Activated CD8-positive, alpha-beta T cell treated with anti-CD3 and anti-CD28 coated beads, Interleukin-2, amount 10 ng/mL, durations not matched to agents 7 days and 5 days (primary cell): ENCODE measurements at places on chromosomes 1 and 21. TPM values are rescaled to one million over a fixed set of nuclear protein-coding genes. Genes with fewer than 3 reads are reported as not detected.

The GJA8 gene
- total RNA-seq: not detected

The LAMC1 gene
- total RNA-seq: not detected

GRCh38 chr21:33893917-33894316 lies 21.7 kb downstream of the ATP5PO start:
- DNase-seq: no peak

GRCh38 chr1:92030656-92031107 lies 897 bp downstream of the EPHX4 start:
- no peak for DNase-seq

The SLC35F3 gene
- 35.7 TPM for total RNA-seq

DNA sequence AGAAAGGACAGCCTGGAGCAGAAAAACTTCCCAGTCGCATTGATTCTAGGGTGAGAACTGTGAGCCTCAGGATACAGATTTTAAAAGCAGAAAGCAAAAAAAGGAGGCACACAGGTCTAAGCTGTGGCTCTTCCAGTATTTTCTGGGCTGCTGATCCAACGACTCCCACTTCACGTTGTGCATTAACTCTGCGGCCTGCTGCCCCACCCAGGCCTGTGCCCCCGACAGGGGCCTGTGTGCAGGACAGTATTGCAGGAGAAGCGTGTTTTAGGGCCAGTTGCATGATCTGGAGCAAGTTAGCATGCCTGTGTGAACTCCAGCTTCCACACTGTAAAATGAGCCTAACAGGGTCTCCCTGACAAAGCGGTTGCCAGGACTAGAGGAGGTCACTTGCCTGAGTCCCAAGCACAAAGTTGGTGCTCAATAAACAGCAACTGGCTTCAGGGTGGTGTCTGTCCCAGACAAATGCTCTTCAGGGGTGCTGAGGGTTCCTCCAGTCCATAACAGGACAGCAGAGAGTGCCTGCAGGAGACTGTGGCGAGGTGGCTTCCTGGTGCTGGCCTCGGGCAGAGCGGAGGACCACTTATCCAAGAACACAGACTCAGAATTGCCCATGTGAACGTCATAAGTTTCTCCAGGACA lies 66.8 kb upstream of the RAB4A start:
- DNase-seq: no peak

The PLA2G2C gene
- total RNA-seq: not detected

DNA sequence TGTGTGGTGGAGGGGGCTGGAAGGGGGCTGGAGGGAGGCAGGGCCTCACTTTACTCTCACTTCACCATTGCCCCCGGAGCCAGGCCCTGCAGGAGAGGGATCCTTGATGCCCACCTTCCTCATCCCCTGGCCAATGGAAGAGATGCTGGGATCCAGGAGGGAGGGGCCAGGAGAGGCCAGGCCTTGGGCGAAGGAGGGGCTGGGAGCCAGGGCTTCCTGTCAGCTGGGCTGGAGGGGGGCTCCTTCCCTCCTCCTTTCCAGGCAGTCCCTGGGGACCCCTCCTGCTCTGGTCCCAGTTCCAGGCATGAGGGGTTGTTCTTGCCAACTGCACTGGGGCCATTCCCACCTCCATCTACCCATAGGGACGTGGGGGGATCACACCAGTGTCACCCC lies 5.7 kb downstream of the AHDC1 start:
- DNase-seq: no peak

The LEFTY2 gene
- total RNA-seq: not detected

The BGLAP gene
- 2.8 TPM for total RNA-seq

The KRTAP25-1 gene
- total RNA-seq: not detected

The BMP8A gene
- total RNA-seq: 0.16 TPM

The CELA3A gene
- total RNA-seq: not detected

The B3GALT2 gene
- total RNA-seq: 0.63 TPM

- DNase-seq: no peak
These were observed 2.8 kb downstream of the SRSF10 start for GRCh38 chr1:23977187-23977853.

GRCh38 chr1:167862432-167863076 lies 51.4 kb downstream of the ADCY10 start:
- DNase-seq: no peak

The LY9 gene
- total RNA-seq: 24.9 TPM

DNA sequence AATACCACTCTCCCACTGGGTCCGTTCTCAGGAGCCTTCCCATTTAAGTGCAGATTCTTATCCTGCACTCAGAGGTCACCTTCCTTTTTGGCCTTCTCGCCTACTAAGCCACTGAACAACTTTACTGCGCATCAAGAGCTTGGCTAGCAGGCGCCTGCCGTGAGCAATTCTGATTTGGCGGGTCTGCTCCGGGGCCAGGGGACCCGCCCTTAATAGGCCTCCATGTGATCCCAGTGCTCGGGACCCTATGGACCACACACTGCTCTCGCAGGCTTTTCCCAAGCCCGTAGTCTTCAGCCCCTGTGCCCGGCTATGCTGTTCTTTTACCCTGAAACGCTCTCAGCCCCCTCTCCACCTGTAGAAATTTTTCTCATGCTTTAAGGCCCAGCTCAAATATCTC lies 45.1 kb downstream of the BCL9 start:
- no peak for DNase-seq

DNA sequence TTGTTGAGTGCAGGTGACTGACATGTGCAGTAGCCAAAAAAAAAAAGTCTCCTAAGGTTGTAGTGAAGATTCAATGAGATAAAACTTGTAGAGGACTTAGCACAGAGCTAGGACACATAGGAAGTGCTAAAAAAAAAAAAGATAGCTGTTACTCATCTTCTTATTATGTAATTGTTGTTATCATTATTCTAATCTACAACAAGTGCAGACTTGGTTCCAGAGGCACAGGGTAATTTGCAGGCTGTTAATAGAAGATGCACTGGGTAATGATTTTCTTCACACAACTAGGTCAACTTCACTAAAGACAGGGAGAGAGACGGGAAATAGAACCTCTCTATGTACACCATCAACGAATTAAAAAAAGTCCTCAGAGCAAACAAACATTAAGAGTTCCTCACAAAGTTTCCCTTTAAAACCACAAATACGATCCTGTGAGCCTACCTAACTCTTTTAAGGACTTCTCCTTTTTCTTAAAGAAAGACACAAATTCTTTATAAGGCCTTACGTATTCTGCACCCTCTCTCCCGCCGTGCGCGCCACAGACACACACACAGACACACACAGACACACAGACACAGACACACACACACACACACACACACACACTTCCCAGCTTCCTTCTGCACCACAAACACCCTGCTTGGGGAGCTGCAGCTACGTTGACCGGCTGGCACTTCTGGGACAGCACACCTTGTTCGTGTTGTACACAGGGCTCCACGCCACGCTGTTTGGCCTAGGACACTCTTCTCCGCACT lies 49.8 kb upstream of the GADD45A start:
- DNase-seq: no peak

DNA sequence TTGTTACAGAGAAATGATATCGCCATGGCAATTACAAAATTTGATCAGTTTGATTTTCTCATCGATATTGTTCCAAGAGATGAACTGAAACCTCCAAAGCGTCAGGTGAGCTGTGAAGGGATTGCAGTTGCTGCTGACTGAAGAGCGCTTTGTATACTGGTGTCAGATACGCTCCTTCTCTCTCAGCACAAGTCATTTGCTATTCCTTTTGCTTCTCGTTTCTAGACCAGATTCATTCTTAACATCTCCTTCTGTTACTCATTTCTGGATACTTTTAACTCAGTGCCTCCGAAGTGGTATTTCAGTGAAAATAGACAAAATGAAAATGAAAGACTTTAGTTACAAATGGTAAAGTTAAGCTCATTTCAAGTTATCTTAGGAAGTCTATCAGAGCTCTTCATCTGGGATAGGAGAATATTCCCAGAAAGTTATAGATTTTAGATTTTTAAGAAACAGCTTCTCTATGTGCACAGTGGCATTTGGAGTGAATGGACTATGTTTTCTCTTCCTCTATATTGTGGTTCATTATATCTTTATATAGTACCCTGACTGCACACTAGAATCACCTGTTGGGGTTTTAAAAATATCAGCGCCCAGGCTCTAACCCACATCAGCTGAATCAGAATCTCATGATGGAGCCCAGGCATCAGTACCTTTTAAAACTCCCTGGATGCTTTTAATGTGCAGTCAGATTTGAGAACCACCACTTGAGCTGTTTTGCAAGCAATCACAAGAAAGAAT lies 30.3 kb upstream of the KCNQ4 start:
- no peak for DNase-seq

DNA sequence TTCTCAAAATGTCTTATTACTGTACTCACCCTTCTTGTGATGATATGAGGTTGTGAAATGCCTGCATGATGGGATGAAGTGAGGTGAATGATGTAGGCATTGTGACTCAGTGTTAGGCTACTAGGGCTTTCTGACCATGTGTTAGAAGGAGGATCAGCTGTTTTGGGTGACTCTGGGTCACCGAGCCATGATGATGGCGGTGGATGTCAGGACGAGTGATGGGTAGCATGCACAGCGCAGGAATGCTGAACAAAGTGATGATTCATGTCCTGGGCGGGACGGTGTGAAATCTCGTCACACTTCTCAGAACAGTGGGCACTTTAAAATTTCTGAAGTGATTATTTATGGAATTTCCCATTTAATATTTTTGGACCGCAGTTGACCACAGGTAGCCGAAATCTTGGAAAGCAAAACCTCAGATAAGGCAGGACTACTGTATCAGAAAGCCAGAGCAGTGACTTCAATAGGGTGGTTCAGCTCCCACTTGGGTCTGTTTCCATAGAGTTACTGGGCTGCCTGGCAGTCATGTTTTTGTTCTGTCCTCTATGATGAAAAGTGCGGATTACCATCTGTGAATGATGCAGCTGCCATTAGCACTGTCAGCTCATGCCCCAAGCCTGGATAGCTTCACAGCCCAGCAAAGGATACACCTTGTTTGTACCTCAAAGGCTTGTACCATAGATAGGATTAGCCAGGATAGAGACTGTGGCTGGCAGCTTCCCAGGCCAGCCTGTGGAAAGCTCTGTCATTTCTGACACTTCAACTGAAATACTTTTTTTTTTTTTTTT lies 26.6 kb downstream of the IL6R start:
- DNase-seq: no peak

DNA sequence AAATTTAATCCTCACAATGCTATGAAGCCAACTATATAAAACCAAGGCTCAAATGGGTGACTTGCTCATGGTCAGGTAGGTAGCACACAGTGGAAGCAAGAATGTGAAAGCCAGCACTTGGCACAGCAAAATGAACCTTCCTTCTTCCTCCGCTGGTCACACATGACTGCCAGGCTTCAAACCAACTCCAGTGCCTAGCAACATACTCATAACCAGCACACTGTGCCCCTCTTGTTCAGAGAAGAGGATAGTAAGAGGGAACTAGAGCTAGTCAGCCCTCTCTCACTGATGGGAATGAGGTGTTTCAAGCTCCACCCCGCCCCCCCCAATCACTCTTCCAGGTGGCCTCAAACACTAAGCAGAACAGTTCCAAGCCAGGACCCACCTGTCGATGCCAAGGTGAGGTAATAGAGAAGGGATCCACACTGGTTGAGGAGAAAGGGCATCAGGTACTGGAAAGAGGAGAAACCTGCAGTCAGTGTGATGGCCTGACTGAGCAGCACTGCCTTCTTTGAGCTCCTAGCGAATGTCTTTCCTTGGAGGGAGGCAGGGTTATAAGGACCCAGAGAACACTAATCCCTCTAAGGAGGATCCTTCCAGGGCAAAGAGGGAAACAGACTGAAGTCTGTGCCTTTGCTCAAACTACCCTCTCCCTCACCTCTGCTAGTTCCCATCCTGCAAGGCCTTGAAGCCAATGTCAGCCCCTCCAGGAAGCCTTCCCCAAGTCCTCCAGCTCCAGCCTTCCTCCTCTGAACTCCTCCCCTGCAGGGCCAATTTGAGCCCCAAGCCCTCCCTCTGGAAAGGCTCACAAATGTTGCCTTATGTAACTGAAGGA lies 1.2 kb downstream of the TMEM234 start:
- no peak for DNase-seq

DNA sequence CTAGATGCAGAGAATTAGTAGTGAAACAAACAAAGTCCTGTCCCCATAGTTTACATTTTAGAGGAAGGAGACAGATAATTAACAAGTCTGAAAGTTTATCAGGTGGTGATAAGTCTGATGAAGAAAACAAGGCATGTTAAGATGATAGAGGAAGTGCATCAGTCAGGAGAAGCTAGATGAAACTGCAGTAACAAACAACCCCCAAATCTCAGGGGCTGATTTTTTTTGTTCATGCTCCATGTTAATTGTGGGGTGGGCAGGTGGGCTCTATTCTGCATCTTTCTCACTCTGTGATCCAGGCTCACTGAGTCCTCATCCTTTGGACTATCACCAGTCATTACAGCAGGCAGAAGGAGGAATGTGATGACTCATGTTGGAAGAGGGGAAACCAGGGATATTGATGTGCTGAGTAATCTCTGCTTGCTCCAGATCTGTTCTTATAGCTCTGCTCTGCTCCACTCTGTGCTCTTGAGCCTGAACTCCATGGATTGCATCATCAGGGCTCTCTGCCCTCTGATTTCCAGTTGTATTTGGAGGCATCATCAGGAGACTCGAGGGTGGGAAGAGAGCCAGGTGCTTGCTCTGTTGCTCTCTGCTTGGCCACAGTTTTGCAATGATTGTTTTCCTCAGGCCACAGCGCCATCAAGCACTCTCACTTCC lies 166.9 kb downstream of the IER5 start:
- no peak for DNase-seq

The PRKAA2 gene
- total RNA-seq: not detected

DNA sequence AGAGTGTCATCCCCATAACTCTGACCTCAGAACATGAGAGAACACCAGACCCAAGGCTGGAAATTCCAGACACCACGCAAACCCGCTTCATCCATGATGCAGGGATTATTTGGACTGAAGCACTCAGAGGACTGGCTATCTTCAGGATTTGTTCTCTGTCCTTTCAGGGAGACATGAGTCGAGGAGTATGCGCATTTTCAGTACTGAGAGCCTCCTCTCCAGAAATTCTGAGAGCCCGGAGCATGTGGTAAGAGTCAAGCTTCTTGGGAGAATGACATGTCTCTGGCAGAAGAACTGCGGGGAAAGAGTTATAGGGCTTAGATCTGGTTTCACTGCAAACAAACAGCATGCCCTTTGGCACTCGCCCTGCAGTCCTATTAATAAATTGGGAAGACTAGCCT lies 6.9 kb downstream of the LAX1 start:
- no peak for DNase-seq

The FALEC gene
- total RNA-seq: not detected

The NMNAT1 gene
- 6.3 TPM for total RNA-seq

DNA sequence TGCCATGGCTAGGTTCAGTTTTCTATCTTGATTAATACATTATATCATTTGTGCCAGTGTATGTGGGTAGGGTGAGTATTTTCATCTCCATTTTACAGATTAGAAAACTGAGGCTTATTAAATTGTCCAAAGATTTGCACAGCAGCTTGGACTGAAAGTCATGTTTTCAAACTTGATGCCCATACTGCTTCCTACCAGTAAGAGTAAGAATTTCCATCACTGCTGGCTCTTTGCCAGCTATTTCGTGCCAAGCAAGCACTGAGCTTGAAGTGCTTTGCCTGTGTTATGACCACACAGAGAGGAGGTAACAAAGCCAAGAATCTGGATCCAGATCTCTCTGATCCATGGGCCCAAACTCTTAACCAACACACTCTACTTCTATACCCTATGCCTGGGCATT lies 295.0 kb downstream of the VAV3 start:
- no peak for DNase-seq

- DNase-seq: no peak
These were observed 250.6 kb downstream of the KAZN start for GRCh38 chr1:14849038-14849437.

The ZSWIM5 gene
- 0.50 TPM for total RNA-seq

The OR2L3 gene
- total RNA-seq: not detected

The GPATCH3 gene
- total RNA-seq: 14.9 TPM

The OR6K3 gene
- total RNA-seq: not detected
